Lung (tissue), 17 donors: ENCODE measurements at places on chromosomes 7 and 10. TPM values are rescaled to one million over a fixed set of nuclear protein-coding genes. Genes with fewer than 3 reads are reported as not detected.

MCMBP gene
- total RNA-seq = 52.0 TPM

DMTF1 gene
- total RNA-seq = 254 TPM

NRG3 gene
- total RNA-seq = 2.0 TPM

CHCHD1 gene
- 18.7 TPM for total RNA-seq

- H3K27me3 ChIP-seq = no peaks in the 10 kb centered on the region
- no peak for DNase-seq
- H3K36me3 ChIP-seq = no peaks in the 10 kb centered on the region
- no peak overlapping the region for H3K4me3 ChIP-seq
- no peak overlapping the region for H3K27ac ChIP-seq
- no peaks in the 10 kb centered on the region for H3K4me1 ChIP-seq
These were observed 148.5 kb downstream of the POLR1F start for GRCh38 chr7:19560111-19560883.

GRCh38 chr7:115654384-115655214 lies 376.0 kb downstream of the TFEC start:
- H3K27me3 ChIP-seq = no peaks in the 10 kb centered on the region
- peak; percentile 30 for DNase-seq
- H3K4me1 ChIP-seq = no peaks in the 10 kb centered on the region

DNA sequence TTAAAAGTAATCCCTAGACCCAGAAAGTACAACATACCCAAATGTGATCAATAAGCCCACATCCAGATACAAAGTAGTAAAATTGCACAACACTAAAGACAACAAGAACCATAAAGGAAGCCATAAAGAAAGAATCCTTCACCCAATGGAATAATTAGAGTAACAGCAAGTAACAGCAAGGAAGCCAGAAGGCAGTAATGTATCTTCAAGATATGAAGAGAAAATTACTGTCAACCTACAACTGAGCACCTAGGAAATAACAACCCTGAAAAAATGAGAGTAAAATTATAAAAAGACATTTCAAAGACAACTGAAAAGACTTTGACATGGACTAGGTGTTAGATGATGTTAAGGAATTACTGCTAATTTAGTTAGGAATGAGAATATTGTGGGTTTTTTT lies 60.5 kb downstream of the CNOT4 start:
- no peaks in the 10 kb centered on the region for H3K27me3 ChIP-seq
- DNase-seq = no peak
- H3K27ac ChIP-seq = no peak overlapping the region
- H3K4me3 ChIP-seq = no peak overlapping the region
- no peaks in the 10 kb centered on the region for H3K36me3 ChIP-seq
- peaks cover under 1% of the 10 kb centered on the region for H3K4me1 ChIP-seq

GRCh38 chr10:97159646-97160305 lies 26.0 kb downstream of the SLIT1 start:
- H3K36me3 ChIP-seq = no peaks in the 10 kb centered on the region
- peaks cover 7% of the 10 kb centered on the region for H3K4me1 ChIP-seq

GRCh38 chr7:110386006-110386405 lies 704.9 kb upstream of the LRRN3 start:
- H3K4me1 ChIP-seq = no peaks in the 10 kb centered on the region
- no peak for DNase-seq
- no peak overlapping the region for H3K27ac ChIP-seq
- H3K4me3 ChIP-seq = no peak overlapping the region
- no peaks in the 10 kb centered on the region for H3K36me3 ChIP-seq

GRCh38 chr10:81722399-81722798 lies 152.6 kb upstream of the NRG3 start:
- no peak overlapping the region for H3K4me3 ChIP-seq
- no peak for DNase-seq
- H3K27ac ChIP-seq = no peak overlapping the region
- H3K36me3 ChIP-seq = no peaks in the 10 kb centered on the region
